ENCODE measurements at places on chromosomes 7 and 10.
A peak's percentile ranks its signal among the peaks of the same experiment; 100 is the strongest.

DNA sequence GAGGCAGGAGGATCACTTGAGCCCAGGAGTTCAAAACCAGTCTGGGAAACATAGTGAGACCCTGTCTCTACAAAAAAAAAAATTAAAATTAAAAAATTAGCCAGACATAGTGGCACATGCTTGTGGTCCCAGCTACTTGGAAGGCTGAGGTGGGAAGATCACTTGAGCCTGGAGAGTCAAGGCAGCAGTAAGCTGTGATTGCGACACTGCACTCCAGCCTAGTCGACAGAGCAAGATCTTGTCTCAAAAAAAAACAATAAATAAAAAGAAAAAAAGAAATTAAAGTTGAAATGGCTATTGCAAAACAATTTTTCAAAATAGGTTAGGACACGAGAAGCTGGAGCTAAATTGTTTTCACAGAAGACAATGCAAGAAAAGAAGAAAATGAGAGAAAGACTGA lies 379.0 kb upstream of the RNF32 start:
- DNase-seq = no peak

DNA sequence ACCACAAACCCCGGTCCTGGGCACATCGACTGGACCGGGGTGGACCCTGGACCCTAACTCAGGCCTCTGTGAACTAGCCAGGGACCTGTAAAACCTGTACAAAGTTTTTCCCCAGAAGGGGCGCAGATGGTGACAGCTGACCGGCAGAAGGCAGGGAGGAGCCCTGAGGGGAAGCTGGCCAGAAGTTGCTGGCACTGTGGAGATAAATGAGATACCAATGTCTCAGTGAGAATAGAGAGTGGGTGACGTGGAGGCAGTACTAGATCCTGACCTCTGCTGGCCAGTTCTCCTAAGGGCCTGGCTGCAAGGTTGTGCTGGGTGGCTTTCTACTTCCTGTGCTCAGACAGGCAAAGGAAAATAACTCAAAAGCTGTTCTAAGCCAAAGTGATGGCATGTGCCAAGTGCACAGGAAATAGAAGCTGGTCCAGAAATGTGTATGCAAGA lies 10.6 kb upstream of the TSPAN14 start:
- no peak for DNase-seq

DNA sequence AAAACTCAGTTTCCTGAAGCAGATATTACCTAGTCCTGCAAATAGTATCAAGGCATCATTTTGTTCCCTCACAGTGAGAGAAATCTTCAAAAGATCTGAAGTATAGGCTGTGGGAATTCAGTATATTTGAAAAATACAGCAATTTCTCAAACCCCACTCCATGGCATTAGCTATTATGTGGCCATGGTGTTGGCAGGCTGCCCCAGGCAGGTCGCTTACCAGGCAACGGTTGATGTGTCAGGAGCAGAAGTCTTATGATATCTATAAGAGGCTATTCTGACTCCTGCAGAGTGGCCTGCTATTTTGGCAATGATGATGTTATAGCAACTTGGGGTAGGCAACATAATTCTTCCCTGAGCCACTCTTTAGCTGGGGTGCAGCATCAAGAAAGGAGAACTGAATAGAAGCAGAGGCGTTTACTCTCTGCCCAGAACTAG lies 187.9 kb downstream of the PLXDC2 start:
- no peak for DNase-seq

DNA sequence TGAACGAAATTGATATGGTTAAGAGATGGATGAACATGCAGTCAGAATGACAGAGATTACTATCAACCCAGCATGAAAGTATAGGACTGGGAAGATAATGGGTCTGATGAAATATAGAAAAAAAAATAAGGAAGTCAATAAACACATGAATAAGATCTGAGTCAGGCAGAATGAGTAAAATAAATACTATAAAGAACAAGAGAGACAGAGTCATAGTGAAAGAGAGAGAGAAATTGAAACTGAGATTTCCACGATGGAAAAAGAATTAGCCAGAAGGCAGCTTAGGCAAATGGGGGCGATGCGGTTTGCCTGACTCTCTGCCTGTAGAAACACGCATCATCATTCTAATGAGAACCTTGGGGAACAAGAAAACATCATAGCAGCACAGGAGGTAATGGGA lies 26.6 kb downstream of the SEMA3D start:
- DNase-seq = no peak

DNA sequence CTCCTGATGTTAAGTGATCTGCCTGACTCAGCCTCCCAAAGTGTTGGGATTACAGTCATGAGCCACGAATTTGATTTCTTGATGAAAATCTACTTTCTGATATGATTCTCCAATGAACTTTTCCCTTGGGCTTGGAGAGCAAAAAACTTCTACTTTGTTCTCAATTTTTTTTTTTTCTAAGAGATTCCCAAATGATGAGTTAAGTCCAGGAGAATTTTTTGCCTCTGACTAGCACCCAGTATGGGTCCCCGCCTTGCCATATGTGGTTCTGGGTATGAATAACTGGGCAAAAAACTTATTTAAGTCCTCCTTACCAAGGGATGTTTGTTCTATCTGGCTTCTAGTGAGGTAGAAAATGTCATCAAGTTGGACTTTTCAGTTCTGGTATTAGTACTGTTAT lies 147.9 kb upstream of the LYZL1 start:
- DNase-seq = no peak

DNA sequence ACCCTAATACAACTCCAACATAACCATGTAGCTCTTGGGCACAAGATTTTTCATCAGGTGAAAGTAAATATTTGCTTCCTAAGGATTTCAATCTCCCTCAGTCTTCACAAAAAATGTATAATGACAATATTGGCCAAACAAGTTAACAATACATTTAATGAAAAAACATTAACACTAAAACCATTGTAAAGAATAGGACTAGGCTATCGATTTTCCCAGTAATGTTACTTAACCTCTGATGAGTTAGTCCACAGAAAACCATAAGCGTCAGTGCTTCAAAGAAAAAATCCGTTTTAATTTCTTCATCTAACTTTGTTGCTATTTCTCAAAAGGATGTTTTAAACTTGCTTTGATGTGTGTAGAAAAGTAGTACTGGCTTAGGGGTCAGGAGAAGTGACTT lies 1.2 kb downstream of the ZNF33B start:
- DNase-seq = no peak

DNA sequence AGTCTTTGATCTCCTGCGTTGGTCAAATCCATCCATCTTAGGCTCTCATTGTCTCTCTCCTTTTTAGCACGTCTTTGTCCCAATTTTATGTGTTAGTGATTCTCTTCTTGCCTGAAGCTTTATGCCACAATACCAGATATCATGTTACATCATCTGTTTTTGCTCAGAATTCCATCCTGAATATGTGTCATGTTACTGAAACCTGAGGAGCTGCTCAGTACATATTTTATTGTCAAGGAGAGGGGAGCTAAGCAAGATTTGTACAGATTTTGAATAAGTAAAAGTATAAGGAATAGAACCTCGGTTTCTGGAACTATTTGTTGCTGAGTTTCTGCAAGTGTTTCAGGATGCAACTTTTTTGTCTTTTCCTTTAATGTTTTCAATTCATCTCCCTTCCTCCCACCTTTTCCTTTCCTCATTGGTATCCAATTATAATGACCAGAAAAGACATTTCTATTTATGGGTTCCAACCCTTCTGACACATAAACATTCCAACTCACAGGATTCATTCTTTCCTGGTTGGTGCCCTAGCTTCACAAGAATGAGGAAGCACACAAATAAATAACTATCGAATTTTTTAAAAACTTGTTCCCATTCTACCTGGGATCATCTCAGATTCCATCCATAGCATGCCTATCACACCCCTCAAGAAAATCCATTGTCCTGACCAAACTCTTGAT lies 291.8 kb downstream of the CRPPA start:
- no peak for DNase-seq

- no peak for DNase-seq
Observed at GRCh38 chr7:77393261-77393660, 22.9 kb downstream of the GSAP start.

DNA sequence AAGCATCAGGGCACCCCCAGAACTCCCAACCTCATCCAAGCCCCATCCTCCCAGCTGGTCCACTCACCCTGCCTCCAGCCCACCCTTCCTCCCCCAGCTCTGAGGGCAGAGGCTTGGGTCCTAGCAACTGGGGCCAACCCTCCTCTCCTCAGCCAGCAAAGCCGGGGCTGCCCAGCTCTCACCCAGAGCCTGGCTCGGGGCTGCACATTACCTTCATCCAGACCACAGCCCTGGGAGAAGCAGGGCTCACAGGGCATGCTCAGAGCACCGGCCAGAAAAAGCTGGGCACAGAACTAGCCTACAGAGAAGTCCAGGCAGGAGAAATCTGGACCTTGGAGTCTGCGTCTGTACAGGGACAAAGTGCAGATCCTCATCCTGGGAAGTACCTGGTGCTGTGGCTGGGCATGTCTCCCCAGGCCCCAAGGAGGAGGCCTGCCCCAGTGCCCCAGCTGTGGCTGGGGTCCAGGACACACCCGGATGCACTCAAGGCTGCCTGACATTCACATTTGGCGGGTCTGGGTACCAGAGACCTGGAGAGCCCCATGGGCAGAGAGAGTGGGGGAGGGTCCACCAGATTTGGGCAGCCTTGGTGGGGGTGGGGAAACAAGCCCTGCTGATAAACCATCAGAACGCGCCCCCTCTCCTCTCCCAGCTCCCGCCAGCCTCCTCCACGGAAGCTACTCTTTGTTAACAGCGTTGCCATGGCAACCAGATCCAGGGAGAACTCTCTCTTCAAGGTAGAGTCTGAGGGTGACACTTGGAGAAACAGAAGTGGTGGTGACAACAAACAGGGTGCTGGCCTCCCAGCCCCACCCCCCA lies 5.1 kb downstream of the RASGEF1A start:
- no peak for DNase-seq

GRCh38 chr7:97011536-97012364 lies 6.4 kb downstream of the DLX6 start:
- no peak for DNase-seq

- no peak for DNase-seq
Observed at GRCh38 chr7:103031781-103032180, 42.8 kb downstream of the FBXL13 start.

GRCh38 chr7:2086229-2086628 lies 146.5 kb downstream of the MAD1L1 start:
- no peak for DNase-seq

DNA sequence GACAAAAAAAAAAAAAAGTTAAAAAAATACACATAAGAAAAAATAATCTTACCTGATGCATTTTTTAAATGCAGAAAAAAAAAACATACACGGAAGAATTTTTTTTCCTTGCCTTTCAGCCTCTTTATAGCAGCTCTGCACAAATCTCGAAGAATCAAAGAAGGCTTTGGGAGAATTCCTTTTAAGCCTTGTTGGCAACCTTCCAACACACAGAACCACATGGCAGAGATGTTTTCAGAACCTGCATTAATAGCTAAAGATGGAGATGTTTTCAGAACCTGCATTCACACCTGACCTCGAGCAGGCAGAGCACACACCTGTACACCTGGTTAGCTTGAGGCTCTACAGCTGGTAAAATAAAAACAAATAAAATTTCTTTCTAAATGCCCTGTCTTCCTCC lies 65.6 kb downstream of the DOCK4 start:
- no peak for DNase-seq

GRCh38 chr10:69346776-69347175 lies 68.5 kb downstream of the HK1 start:
- no peak for DNase-seq

GRCh38 chr7:20340839-20341238 lies 10.1 kb downstream of the ITGB8 start:
- peak; percentile 45 for DNase-seq

GRCh38 chr10:88174391-88174790 lies 311.0 kb downstream of the PTEN start:
- DNase-seq = no peak

DNA sequence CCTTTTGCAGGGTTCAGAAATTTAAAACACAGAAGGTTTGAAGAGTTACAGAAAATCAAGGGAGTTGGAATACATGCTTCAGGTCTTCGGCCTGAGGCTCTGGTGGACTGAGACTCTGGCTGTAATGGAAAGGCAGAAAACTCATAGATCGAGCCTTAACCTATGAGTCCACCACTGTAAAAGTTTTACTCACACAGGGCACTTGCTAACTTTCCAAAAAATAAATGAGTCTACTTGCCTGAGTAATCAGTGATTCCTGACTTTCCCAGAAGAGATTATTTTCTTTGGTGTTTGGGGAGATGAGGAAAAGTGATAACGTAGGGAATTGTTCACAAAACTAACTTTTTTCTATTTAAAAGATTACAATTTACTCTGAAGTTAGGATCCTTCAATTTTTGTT lies 108.0 kb downstream of the MBL2 start:
- no peak for DNase-seq

GRCh38 chr7:33893377-33893776 lies 12.0 kb upstream of the BMPER start:
- DNase-seq = no peak

DNA sequence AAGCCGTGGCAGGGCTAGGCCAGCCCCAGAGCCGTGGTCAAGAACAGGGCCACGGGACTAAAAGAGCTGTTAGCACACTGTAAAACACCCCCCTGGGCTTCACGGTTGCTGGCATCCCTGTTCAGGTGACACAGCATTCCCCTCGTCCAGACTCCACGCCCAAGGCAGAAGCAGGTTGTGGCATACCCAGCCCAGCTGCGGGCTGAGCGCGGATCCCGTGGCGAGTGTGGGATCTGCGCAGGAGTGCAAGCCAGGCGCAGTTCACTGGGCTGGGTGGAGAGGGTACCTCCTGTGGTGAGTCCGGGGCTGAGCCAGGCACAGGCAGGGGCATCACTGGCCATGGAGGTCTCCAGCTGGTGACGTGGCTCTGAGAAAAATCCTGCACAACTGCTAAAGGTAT lies 199.1 kb downstream of the FZD1 start:
- DNase-seq = no peak

- no peak for DNase-seq
Observed at GRCh38 chr7:47337531-47337930, 244.4 kb downstream of the TNS3 start.

DNA sequence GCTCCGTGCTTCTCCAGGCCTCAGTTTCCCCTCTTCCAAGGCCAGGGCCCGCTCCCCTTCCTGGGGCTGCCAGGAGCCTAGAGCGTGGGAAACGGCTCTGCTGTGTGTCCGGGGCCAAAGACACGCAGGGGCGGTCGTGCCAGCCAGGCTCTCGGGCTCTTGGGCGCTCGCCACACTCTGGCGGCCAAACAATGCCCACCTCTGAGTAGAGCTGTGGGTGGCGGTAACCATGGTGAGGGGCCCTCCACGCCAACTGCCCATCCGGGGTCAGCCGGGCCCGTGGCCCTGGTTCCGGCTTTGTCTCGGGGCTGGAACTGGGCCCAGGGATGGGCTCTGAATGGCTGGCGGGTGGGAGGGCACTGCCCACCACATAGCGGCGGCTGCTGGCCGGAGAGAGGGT lies 16.0 kb downstream of the GRIFIN start:
- DNase-seq = no peak

GRCh38 chr7:4066626-4067475 lies 615.2 kb upstream of the FOXK1 start:
- no peak for DNase-seq

GRCh38 chr7:13821152-13821787 lies 168.2 kb downstream of the ETV1 start:
- DNase-seq = no peak

GRCh38 chr7:45681596-45682357 lies 107.6 kb downstream of the ADCY1 start:
- DNase-seq = no peak
